Endothelial cell of umbilical vein (primary cell): ENCODE measurements at places on chromosomes 4 and X. TPM values are rescaled to one million over a fixed set of nuclear protein-coding genes. Genes with fewer than 3 reads are reported as not detected.

Gene DMRTC1B
- polyA plus RNA-seq, result not detected in 2 replicates

Gene FAM47A
- not detected in 2 replicates for polyA plus RNA-seq

Gene EPHA5
- 0.25 and 0.39 TPM in 2 replicates for polyA plus RNA-seq

DNA sequence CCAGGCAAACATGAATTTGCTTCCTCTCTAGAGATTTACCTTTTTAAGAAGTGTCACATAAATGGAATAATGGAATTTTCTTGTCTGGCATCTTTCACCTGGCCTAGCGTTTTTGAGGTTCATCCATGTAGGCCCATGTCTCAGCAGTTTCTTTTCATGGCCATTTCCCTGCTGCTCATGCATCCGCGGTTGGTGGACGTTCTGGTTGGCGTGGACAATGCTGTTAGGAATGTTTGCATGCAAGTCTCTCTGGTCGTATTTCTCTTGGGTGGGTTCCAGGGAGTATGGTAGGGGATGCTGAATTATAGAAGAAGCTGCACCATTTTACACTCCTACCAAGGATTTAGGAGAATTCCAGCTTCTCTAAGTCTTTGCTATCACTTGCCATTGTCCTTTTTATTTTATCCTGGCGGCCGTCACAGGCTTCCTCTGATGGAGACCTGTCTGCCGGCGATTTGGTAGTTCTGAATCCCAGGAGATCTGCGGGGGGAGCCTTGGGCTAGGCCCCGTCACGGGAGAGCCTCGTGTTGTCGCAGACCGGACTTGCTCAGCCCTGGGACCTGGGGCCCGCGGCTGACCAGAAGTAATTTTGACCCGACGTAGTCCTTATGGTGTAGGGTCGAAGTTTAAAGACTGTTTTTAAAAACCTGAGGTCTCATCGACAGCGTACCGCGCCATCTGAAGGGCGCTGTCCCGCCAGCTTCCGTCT lies 56.9 kb upstream of the TADA2B start:
- H3K27ac ChIP-seq, result peak overlapping the region; percentile 77
- peaks cover 53% of the 10 kb centered on the region for H3K4me1 ChIP-seq
- no peaks in the 10 kb centered on the region for H3K27me3 ChIP-seq

GRCh38 chrX:118554511-118554910 lies 58.9 kb downstream of the DOCK11 start:
- no peaks in the 10 kb centered on the region for H3K4me1 ChIP-seq
- no peak overlapping the region for H3K27ac ChIP-seq
- H3K4me3 ChIP-seq, result no peak overlapping the region
- no peaks in the 10 kb centered on the region for H3K27me3 ChIP-seq
- no peaks in the 10 kb centered on the region for H3K36me3 ChIP-seq

DNA sequence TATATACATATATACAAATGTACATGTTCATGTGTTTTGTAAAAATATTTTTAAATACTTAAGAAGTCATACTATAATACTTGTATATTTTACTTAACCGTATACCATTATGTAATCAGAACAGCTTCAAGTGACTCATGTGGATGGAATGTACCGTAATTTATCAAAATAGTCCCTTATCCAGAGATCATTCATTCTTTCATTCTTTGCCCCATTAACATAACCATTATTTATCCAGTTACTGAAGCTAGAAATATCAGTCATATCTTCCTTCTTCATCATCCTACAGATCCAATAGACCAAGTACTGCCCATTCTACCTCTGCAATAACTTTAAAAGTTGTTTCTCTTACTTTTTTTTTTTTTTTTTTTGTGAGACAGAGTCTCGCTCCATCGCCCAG lies 164.2 kb downstream of the MAB21L2 start:
- peaks cover 11% of the 10 kb centered on the region for H3K4me1 ChIP-seq
- peak; percentile 68 for DNase-seq
- H3K27me3 ChIP-seq, result no peaks in the 10 kb centered on the region
- H3K36me3 ChIP-seq, result no peaks in the 10 kb centered on the region

DNA sequence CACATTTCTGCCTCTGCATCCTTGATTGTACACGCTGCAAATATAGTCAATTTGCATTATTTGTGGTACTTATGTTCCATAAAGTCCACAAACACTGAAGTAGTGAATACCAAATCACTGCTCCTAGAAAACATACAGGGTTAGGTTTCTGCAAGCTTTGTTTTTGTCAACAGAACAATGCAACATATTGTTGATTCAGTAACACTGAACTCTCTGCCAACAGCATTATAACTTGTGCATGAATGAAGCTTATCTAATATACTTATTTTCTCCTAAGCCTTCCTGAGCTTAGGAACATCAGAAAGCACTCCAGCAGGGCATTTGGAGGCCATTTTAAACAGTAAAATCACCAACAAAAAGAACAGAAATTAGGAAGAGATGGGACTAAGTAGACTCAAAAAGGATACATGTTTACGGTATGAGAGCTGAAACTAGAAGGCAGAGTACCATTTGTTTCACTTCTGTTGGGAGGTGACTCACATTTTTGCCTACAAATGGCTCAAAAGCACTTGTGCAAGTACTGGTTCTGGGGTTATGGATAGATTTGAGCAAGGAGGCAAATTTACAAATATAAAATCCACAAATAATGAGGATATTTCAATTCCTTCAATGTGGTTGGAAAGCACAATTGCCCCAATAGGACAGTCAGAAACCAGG lies 14.1 kb downstream of the COX18 start:
- H3K4me1 ChIP-seq, result peaks cover 5% of the 10 kb centered on the region
- no peak overlapping the region for H3K27ac ChIP-seq
- peaks cover 13% of the 10 kb centered on the region for H3K36me3 ChIP-seq
- DNase-seq, result no peak
- H3K4me3 ChIP-seq, result no peak overlapping the region
- H3K27me3 ChIP-seq, result no peaks in the 10 kb centered on the region

DNA sequence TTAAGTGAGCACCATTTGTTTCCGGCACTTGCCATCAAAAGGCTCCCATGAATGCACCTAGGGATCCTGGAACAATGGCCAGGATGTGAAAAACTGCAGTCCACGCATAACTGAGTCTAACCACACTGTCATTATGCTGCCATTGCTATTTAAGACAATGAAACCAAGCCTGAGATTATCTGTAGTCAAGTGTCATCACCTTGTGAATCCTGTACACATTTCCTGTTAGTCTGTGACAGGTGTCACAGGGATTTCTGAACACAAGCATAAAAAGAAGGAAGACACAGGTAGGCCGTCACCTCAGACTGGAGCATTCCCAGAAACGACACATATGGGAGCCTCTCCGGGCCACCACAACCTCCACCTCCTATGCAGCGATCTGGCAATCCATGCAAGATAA lies 66.7 kb downstream of the HADH start:
- no peak for DNase-seq
- H3K36me3 ChIP-seq, result no peaks in the 10 kb centered on the region
- peaks cover 4% of the 10 kb centered on the region for H3K27me3 ChIP-seq
- H3K27ac ChIP-seq, result no peak overlapping the region
- H3K4me3 ChIP-seq, result no peak overlapping the region

- H3K4me3 ChIP-seq, result no peak overlapping the region
- no peak for DNase-seq
- H3K27ac ChIP-seq, result no peak overlapping the region
- no peaks in the 10 kb centered on the region for H3K36me3 ChIP-seq
These were observed 406.1 kb upstream of the TRAM1L1 start for GRCh38 chr4:117491516-117491915.

- DNase-seq, result no peak
- H3K36me3 ChIP-seq, result no peaks in the 10 kb centered on the region
- no peaks in the 10 kb centered on the region for H3K27me3 ChIP-seq
These were observed 528.1 kb downstream of the RAB28 start for GRCh38 chr4:12956026-12956425.

DNA sequence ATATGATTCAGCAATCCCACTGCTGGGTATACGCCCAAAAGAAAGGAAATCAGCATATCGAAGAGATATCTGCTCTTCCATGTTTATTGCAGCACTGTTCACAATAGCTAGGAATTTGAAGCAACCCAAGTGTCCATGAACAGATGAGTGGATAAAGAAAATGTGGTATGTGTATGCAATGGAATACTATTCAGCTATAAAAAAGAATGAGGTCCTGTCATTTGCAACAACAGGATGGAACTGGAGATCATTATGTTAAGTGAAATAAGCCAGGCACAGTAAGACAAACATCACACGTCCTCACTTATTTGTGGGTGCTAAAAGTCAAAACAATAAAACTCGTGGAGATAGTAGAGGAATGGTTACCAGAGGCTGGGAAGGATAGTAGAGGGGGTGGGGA lies 153.8 kb upstream of the LEF1 start:
- no peaks in the 10 kb centered on the region for H3K4me1 ChIP-seq
- H3K27ac ChIP-seq, result no peak overlapping the region
- no peaks in the 10 kb centered on the region for H3K27me3 ChIP-seq
